ENCODE measurements at places on chromosomes 16 and 17.

GRCh38 chr17:7523033-7523432 is 25.8 kb upstream of the TNFSF12 start:
- DNase-seq, result peak; percentile 39

GRCh38 chr17:43644081-43644480 is 17.6 kb downstream of the MEOX1 start:
- no peak for DNase-seq

DNA sequence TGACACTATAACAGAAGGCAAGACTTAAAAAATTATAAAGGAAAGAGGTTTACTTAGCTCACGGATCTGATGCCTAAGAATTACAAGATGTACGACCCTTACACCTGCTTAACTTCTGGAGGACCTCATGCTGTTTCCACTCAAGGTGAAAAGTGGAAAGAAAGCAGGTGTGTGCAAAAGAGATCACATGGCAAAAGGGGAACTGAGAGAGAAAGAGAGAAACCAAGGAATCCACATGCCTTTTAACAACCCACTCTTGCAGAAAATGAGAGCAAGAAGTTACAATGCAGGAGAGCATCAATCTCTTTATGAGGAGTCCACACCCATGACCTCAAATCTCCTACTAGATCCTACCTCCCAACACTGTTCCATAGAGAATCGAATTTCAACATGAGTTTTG is 2382.2 kb downstream of the TP53TG3F start:
- DNase-seq, result no peak

DNA sequence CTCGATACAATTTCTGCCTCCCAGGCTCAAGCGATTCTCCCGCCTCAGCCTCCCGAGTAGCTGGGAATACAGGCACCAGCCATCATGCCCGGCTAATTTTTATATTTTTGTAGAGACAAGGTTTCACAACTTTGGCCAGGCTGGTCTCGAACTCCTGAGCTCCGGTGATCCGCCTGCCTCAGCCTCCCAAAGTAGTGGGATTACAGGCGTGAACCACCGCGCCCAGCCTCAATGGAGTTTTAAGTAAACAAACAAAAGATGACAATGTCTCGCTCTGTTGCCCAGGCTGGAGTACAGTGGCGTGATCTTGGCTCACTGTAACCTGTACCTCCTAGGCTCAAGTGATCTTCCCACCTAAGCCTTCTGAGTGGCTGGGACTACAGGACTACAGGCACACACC is 52.6 kb upstream of the TRAP1 start:
- no peak for DNase-seq

DNA sequence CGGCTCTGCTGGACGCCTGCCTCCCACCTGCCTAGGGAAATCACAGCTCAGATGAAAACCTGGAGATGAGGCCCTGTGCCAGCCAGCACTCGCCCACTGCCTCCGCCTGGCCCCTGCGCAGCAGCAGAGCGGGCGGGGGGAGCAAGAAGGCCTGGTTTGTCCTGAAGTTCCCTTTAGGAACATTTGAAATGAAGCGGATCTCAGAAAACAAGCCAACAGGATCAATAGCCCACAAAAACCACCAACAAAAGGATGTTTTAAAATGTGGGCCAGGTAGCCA is 48.0 kb downstream of the RBFOX3 start:
- no peak for DNase-seq

DNA sequence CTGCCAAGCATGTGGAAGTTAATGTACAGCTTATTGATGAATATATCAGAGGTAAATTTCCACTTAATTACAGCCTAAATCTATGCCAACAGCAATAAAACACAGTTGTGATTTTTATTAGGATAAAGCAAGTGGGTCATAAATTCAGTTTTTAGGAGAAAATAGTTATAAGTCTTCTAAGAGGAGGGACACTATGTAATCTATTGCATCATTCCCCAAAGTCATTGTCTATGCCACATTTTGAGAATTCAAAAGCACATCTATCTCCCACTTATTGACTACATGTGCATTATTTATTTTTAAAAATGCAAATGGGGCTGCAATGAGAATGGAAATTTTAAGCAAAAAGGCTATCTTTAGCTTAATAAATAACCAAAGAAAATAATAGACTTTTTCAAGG is 23.7 kb upstream of the NSRP1 start:
- DNase-seq, result no peak

- no peak for DNase-seq
Observed at GRCh38 chr16:68972720-68973119, 129.4 kb downstream of the TANGO6 start.

DNA sequence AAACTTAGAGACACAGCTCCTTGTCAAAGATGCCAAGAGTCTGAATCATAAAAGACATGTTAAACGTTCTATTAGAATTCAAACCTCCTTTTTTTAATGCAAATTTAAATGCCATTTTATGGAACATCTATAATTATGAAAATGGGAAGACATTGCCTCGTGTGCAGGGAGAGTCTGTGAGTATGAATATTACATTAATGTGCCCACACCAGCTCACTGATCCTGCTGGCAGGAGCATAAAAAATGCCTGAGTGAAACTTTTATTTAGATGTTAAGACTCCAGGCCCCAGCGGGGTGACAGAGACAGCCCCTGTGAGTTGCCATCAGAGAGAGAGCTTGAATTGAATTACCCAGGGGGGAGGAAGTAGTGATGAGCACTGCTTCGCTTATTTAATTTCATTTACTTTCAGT is 84.8 kb downstream of the SNX11 start:
- DNase-seq, result no peak

GRCh38 chr17:65799869-65800268 is 238.4 kb upstream of the AXIN2 start:
- no peak for DNase-seq

DNA sequence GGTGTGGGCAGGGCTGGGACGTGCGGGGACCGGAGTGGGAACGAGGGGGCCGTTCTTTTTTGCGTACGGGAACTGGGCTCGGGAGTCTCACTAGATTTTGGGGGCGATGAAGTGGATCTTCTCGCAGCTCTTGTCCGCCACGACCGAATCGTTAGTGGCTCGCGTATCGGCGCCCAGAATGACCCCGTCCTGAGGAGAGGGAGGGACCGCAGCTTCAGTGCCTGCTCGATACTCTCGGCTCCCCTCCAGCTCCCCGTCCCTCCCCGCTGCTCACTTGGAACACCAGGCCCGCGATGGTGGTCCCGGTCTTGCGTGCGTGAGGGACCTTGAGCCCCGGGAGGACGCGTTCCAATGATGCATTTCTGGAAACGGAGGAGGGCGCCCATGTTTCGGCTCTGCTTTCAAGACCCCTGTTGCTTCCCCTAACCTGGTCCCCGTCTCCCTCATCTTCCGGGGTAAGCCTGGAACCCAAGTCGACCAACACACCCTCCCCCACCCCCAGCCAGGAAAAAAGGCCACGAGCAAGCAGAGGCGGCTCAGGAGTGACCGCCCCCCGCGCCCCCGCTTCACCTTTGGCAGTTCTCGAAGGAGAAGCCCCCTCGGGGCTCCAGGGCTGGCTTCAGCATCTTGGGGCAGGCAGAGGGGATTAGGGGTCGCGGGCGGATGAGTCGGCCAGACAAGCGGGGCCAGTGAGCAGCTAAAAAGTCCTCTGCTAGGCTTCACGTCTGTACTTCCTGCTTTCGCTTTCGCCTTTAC is at the start of gene PSMB10:
PSMB10 (minus strand) TSS at position 727 of the 756 bp plus-strand sequence; CDS start at position 626, 101 bp downstream.
- DNase-seq, result no peak

DNA sequence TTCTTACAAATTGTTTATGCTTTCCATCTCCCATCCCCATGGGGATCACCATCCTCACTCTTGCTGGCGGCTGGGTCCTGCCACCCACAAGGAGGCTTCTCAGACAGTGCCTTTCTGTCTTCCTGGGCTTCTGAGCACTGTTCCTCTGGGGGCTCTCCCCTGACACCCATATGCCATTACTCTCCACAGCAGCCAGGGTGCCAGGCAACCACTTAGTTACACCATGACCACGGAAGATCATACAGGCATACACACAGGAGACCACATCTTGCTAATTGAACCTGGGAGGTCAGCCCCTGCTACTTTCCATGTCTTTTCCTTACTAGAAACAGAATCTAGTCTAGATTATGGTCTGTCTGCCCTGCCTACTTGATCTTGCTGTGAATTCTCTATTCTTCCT is 27.7 kb upstream of the HS3ST2 start:
- no peak for DNase-seq

GRCh38 chr16:82340531-82340930 is 170.5 kb upstream of the MPHOSPH6 start:
- DNase-seq, result no peak

GRCh38 chr17:68514831-68515635 is 2.8 kb downstream of the PRKAR1A start:
- no peak for DNase-seq

DNA sequence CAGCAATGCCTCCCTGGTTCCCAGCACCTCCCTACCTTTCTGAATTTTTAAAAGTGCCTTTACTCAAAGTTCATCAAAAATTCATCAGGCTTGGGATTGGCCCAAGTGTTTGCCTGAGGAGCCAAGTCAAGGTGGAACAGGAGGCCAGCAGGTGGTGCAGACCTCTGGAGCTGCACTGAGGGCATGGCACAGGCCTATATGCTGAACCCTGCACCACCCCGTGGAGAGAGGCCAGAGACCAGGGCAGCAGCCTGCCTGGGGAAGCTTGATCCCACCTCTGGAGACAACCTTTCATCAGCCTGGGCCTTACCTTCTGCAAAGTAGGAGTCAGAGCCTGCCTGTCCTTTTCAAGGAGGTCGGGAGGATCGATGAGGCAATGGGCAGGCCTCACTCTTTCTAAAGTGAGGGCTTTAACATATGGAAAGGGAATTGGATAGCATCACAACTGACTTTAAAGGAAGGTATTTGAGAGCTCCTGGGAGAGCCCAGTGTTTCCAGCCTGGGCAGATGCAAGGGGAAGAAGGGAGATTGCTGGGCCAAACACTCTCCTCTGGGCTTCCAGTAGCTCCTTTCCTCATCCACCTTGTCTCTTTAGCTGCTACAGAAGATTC is 31.8 kb upstream of the TMEM132E start:
- no peak for DNase-seq

GRCh38 chr17:65588181-65588808 is 26.8 kb upstream of the AXIN2 start:
- DNase-seq, result no peak

DNA sequence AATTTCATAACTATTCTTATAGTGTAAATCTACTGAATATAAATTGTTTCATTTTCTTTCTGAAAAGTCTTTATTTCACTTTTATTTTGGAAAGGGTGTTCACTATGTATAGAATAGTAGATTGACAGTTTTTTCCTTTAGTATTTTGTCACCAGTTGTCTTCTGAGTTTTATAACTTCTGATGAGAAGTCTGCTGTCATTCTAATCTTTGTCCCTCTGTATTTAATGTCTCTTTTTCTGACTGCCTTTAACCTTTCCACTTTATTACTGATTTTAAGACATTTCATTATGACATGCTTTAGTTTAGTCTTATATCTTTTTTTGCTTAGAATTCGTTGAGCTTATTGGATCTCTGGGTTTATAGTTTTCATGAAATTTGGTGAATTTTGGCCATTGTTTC is 166.9 kb downstream of the FTO start:
- no peak for DNase-seq

DNA sequence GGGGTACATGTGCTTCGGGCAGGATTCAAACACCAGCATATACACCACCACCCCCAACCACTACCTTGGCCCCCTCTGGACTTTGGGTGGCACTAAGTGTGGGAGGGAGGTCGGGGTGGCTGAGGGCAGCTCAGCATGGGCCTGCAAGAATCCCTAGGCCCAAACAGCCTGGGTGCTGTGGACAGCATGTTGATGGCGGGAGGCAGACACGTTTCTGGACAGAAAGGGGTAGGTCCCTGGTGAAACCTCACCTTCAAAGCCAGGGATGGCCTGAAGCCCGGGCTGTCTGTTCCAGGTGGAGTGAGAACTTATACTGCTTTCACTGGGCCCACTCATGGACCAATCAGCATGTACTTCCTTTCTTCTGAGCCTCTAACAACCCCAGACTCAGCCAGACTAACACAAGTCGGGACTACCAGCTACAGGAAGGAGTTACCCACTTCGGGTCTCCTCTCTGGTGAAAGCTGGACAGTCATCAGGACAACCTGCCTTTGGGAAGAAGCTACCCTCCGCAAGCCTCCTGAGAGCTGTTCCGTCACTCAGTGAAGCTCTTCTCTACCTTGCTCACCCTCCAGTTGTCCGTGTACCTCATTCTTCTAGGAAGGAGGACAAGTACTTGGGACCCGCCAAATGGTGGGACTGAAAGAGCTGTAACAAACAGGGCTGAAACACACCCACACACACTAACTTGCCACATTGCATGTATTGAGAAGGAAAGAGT is 203.0 kb downstream of the CPPED1 start:
- no peak for DNase-seq

DNA sequence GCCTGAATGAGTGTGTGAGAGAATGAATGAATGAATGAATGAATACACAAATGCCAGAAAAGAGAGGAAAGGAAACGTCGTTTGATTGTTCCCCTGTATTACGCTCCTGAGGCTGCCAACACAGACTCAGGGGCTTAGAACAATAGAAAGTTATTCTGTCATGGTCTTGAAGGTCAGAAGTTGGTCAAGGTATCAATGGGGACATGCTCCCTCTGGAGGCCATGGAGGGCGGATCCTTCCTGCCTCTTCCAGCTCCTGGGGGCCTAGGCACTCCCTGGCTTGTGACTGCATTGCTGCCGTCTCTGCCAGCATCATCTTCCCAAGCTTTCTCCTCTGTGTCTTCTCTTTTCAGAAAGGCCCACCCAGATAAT is 1.5 kb upstream of the SLC38A8 start:
- no peak for DNase-seq

- DNase-seq, result no peak
Observed at GRCh38 chr17:17567631-17568030, 23.9 kb downstream of the PEMT start.

DNA sequence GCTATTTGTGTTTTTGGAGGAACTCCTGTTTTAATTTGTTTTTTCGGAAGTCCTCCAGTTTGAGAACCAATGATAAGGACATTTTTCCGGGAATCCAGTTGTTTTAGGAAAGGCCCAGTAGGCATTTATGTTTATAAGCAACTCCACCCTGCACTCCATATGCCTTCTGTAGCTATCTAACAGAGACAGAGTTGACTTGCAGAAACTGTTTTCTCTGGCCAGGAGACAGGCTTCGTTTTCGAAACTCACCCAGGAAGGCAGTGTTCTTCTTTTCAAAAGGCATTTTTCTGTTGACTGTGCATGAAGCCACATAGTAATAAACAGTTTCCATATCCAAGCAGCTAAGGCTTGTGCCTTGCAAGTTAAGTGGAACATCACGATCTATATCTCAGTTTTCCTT is 587.1 kb downstream of the WWOX start:
- no peak for DNase-seq

GRCh38 chr16:84827897-84828296 is 8.1 kb downstream of the CRISPLD2 start:
- no peak for DNase-seq

Data from naive thymus-derived CD8-positive, alpha-beta T cell (primary cell).